ENCODE measurements at places on chromosomes 11 and 22.

DNA sequence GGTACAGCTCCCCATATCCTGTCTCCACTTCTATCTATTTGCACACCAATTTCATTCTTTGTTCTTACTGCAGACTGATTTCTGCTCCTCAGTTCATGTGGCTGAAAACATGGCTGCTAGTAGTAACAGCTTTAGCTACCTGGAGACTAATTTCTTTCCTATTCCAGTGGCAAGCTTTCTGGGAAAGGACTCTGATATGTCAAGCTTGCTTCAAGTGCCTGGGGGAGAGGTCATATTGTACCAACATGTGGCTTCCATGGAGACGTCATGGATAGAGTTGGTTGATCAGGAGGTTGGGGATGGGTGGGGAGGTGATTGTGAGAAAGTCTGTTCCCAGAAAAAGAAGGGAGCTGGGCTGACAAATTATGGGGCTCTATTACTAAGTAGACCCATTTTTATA lies 44.9 kb downstream of the ADM start:
- DNase-seq: no peak

DNA sequence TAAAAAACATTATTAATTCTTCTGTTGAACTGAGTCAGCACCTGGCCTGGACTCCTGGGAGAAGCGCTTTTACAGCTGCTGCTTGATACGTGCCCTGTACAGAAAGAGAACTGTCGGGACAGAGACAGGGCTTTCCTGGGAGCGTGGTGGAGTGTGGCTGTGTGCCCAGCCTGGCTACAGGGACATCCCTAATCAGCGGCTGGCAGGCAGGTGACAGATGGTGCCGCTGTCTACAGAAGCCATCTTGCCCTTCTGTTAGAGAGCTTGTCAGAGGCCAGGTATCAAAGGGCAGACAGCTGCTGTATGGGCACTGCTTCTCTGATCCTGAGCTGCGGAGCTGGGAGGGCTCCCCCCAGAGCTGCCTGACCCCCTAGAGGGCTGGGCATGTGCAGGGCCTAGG lies 361.8 kb downstream of the TENM4 start:
- no peak for DNase-seq

DNA sequence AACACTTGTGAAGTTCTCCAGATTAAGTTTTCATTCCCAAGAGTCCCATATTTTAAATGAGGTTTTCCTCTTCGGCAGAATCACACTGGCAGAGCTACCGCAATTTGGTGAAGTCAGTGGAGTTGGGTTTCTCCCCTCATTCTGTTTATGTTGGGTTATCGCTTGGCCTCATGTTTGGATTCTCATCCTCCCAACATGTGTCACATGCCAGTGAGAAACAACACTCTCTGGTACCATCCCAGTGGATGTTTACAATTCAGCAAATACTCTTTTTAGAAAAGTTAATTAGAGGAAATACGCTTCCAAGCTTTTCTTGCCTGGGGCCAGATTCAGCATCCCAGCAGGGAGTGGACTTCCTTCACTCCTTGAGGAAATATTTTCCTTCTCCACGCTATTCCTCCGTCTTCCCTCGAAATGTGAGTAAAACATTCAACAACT lies 2.1 kb downstream of the PAMR1 start:
- DNase-seq: no peak

GRCh38 chr11:19829109-19829837 lies 116.6 kb downstream of the NAV2 start:
- no peak for DNase-seq

DNA sequence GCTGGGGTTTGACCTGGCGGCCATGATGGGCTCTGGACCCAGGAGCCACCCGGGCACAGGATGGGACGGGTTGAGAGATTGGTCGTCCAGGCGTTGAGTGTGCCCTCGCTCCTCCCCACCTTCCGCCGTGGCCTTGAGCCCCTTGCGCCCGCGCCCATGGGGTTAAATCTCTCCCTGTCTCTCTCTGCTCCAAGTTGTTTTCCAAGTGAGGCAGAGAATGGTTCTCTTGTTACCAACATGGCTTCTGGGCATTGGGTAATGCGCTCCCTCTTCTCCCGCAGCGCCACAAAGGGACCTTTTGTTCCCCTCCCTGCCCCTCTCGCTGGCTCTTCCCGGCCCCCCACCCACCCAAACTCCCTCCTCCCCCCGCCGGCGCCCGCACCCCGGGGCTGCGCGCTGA lies 18.8 kb upstream of the PICK1 start:
- no peak for DNase-seq

DNA sequence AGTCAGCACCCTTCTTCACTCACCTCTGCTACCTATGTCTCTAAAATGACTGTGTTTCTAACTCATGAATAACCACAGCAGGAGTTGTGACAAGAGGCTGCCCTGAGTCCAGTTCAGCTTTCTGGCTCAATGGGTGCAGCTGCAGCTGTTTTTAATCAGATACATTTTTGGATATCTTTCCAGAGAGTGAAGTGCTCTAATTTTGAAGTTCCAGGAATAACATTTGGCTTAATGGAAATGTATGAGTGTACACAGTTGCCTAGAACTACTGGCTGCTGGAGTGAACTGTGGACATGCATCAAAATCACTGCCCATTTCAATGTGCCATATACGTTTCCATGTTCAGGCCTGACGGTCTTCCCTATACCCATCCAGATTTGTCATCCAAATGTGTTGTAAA lies 769.5 kb upstream of the ANO3 start:
- no peak for DNase-seq

Data from activated CD4-positive, CD25-positive, alpha-beta regulatory T cell treated with anti-CD3 and anti-CD28 coated beads, Interleukin-2, amount 50 U/mL, for 16 hours (primary cell).